CD4-positive, alpha-beta T cell treated with Interleukin-15 for 4 hours (primary cell): ENCODE measurements at places on chromosomes 2 and 18.

DNA sequence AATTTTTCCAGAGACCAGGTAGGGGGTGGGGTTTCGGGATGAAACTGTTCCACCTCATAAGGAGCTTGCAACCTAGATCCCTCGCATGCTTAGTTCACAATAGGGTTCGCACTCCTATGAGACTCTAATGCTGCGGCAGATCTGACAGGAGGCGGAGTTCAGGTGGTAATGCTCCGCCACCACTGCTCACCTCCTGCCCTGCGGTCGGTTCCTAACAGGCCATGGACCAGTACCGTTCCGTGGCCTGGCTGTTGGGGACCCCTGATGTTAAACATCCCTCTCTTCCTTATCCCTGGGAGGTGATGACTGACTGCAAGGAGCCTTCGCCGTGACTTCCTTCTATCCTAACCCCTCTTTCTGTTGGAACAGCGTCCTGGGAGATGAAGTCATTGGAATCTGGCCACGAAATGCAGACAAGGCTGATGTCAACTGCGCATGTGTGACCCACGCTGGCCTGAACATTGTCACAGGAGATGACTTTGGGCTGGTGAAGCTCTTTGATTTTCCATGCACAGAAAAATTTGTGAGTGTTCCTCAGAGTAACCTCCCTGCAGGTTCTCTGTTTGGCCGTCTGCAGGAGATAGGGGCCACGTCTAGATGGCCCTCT is 82.4 kb downstream of the RTN4 start:
- DNase-seq, result no peak

GRCh38 chr2:175170659-175171304 is 2.8 kb upstream of the ATF2 start:
- DNase-seq, result no peak

GRCh38 chr2:54459037-54459441 is 2.9 kb downstream of the SPTBN1 start:
- DNase-seq, result no peak

DNA sequence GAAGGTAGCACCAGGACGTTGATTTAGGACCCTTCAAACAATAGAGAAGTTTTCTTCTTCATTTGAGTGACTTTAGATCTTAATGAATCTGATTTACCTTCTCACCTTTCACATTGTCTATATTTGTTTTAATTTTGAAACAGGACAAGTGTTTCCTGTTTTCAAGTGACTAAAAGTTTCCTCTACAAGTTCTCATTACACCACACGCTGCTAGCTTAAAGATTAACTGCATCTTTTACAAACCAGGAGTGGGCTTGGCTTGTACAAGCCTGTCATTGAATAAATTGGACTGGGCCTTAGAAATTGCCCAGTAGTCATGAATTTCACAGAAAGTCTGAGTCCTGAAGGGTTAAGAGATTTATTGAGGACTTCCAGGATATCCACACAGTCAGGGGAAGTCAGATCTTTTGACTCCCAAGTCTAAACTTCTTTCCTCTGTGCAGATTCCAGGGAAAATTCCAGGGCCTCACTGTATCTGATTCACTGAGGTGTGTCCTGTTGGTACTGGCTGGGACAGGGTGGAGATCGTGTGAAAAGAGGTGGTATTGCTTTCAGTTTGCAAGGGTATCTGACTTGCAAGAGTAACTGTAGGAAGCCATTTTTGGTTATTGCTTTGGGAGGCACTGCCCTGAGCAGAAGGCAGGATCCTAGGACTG is 3.4 kb downstream of the SGPP2 start:
- no peak for DNase-seq

DNA sequence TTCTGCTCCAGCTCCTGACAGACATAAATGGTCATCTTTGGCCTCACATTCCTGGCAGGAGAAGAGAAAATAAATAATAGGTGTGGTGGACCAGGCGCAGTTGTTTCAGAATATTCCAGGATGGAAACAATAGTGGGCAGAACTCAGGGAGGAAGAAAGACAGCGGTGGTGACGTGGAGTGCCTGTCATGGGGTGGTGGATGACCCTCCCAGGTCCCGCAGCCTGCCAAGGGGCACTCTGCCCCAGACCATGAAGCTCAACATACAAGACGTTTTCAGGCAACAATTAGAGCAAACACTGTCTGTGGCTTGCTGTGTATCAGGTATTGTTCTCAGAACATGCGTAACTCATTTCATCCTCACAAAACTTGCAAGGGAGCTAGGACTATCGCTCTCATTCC is 50.9 kb downstream of the TFCP2L1 start:
- DNase-seq, result no peak

- no peak for DNase-seq
Measured at GRCh38 chr2:15811367-15811766, 129.0 kb upstream of the MYCN start.

DNA sequence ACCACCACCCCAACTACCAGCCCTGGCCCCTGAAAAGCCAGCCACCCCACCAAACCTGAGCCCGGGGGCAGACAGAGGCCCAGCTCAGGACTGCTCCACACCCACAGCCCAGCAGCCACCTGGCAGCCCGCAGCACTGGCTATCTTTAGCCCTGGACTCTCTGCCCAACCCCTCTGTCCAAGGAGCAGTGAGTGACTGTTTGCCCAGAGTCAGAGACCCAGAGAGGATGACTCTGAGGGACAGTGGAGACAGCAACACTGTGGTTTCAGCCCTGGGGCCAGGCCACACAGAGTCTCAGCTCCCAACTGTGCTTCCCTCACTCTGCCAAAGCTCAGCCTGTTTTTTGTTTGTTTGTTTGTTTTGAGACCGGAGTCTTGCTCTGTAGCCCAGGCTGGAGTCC is 32.6 kb downstream of the BIN1 start:
- DNase-seq, result no peak

- no peak for DNase-seq
Measured at GRCh38 chr18:63890950-63891304, 3.4 kb downstream of the SERPINB2 start.

GRCh38 chr18:37375181-37375580 is 190.4 kb downstream of the CELF4 start:
- no peak for DNase-seq

DNA sequence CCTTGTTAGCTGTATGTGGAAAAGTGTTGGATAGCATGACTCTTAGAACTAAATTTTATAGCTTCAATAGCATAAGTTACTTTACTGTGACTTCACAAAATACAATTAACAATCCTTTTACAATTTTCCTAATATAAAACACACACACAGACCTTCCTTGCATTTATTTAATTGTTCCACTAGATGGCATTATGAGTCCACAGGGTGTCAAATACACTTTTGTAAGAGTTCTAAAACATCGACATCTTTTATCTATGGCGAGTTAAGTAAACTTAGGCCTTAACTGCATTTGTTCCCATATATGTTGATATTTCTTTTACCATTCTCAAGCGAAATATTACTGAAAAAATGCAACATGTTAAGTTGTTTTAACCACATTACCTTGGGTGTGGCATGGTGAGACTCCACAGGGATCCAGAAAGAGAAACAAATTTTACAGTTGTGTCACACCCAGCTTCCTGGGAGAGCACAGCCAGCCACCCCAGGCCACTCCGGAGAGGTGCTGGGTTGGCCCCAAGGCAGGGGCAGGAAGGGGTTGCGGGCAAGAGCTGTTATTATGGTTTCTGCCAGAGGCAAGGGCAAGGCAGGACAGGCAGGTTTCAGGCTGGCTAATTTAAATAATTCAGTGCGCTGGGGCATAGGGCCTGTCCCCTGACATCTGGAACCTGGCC is 312.4 kb upstream of the MC4R start:
- DNase-seq, result no peak

- DNase-seq, result no peak
Measured at GRCh38 chr2:237191714-237192081, 106.0 kb downstream of the COPS8 start.

- DNase-seq, result no peak
Measured at GRCh38 chr2:34486965-34487364, 887.9 kb upstream of the FAM98A start.

DNA sequence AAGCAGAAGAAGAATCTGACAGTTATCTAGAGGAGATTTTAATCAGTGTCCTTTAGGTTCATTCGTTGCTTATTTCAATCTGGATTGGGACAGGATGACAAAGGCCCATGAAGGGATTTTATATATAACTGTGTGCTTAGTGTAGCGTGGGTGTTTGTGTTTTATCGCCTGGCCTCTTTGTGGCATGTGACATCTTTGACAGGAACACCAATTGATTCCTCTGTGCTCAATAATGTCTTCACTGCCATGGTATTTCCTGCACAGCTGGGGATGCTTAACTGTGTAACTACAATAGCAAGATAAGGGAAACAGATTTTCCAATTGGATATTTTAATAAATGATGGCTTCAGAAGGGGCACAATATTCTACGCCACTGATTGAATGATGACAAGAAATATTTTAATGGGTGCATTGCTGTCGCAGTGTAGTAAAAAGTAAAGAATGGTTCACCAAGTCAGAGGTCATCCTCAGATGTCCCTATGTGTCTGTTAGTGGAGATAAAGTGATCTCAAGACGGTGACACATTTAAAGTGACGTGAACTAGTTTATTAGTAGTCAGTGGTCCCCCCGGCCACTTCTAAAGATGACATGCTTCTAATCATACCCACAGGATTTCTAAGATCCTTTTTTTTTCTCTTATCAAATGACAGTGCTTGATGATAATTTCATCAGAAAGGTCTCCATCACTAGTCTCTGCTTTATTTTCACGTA is 160.4 kb downstream of the AGAP1 start:
- no peak for DNase-seq

DNA sequence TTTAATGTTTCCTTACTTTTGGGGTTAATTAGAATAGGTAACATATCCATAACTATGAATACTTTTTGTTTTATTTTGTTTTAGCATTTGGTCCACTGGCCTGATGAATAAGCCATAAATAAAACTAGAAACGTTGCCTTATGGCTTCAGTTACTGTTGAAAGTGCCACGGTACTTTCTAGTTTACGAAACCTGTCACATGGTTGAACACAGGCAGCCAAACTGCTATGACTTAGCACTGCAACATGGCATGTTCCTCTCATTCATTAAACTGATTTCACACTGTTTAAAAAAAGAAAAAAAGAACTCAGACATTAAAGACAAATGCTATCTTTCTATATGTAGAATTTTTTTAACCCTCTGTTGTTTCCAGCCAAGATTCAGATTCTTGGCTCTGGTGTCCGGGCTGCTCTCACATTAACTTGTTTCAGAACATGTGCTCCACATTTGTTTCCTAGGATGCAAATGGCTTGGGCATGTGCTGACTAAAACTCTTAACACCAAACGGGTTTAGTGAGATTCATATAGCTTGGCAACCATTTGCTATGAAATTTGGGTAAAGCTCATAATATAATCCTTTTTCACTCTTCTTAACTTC is 323.9 kb upstream of the RND3 start:
- no peak for DNase-seq

GRCh38 chr2:201959626-201960025 is 74.0 kb upstream of the FZD7 start:
- no peak for DNase-seq

- DNase-seq, result no peak
Measured at GRCh38 chr2:1967242-1968208, 223.2 kb upstream of the PXDN start.
